ENCODE measurements at places on chromosomes 16 and 17. TPM values are rescaled to one million over a fixed set of nuclear protein-coding genes. Genes with fewer than 3 reads are reported as not detected.

DNA sequence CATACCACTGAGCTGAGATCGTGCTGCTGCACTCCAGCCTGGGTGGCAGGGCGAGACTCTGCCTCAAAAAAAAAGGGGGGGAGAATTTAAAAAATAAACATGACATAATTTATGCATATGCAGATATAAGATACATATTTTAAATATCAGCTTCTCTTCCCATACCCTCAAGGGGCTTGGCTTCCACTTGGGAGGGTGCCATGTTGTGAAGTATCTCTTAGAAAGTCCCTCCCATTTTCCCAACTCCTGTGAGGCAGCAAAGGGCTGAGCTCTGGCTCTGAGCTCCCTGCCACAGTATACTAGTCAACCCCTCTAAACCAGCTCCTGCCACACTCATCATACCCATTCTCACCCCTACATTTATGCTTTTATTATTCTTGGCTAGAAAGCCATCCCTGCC, 39.4 kb downstream of the MYH11 start:
- DNase-seq = no peak

DNA sequence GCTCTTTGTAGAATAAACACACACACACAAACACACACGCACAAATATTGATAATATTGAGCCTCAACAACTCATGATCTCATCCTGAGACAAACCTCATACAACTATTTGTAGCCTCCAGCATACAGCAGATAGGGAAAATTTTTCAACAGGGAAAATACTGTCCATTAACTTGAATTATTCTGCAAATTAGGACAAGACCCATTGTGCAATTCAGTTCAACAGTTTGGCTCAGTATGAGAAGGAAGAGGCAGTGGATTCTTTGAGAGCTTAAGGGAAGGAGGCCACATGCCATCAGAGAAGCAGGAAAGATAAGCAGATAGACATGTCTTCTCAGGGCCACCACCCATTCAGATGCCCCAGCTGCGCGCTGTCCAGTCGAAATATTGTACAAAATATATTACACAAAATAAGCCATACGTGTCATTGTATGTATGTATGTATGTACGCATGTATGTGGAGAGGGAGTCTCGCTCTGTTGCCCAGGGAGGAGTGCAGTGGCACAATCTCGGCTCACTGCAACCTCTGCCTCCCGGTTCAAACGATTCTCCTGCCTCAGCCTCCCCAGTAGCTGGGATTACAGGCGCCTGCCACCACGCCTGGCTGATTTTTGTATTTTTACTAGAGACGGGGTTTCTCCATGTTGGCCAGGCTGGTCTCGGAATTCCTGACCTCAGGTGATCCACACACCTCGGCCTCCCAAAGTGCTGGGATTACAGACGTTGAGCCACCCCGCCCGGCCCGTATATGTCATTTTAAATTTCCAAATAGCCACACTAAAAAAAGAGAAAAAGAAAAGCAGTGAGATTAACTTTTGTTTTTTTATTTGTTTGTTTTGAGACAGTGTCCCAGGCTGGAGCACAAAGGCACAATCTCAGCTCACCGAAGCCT, 1.8 kb downstream of the ZC3H7A start:
- DNase-seq = no peak

DNA sequence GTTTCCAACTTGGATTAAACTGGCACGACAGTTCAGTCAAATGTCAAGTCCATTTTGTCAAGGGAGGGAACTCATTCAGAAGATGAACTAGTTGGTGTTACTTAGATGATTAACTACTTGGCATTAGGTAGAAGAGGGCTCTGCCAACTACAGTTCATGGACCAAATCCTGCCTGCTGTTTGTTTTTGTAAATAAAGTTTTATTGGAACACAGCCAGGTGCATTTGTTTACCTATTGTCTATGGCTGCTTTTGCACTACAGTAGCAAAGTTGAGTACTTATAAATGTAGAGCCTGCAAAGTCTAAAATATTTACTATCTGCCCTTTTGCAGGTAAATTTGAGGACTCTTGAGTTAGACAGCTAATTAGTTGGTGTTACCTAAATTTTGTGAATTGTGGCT, 410.0 kb downstream of the MAF start:
- DNase-seq = no peak

The HAGH gene
- 37.5 TPM for total RNA-seq

- DNase-seq = no peak
These were observed 1.1 kb downstream of the DCUN1D3 start for GRCh38 chr16:20899071-20899470.

The SLC4A1 gene
- total RNA-seq = 0.08 TPM

DNA sequence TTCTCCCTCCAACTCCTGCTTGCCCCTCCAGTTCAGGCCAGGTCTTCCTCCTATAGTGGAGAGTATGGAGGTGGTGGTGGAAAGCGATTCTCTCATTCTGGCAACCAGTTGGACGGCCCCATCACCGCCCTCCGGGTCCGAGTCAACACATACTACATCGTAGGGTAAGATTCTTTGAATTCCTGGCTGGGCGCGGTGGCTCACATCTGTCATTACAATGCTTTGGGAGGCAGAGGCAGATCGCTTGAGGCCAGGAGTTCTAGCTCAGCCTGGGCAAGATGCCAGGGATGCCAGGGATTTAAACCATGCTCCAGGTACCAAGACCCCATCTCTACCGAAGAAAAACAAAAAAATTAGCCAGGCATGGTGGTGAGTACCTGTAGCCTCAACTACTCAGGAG, 1.4 kb downstream of the ZG16 start:
- DNase-seq = no peak

DNA sequence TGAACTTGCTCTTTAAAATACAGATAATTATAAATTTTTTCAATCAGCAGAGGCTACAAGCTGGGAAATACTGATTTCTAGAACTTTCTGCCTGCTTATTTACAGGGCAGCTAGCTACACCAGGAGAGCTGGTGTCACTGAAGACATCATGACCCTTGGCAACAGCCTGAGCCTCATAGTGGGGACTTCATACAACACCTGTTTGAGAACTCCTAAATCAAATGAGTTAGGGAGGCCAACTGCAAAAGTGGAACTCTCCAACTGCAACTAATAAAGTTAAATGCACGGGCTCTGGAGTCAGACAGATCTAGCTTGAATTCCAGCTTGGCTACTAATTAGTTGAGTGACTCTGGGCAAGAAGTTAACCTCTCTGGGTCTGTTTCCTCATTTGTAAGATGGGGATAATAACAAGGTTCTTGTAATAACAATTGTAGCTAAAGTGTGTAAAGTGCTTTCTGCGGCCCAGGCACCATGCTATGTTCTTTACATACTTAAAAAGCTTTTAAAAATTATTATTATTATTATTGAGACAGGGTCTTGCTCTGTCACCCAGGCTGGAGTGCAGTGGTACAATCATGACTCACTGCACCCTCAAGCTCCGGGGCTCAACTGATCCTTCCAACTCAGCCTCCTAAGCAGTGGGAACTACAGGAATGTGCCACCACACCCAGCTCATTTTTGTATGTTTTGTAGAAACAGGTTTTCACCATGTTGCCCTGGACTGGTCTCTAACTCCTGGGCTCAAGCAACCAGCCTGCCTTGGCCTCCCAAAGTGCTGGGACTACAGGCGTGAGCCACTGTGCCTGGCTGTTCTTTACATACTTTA, 33.4 kb downstream of the VAC14 start:
- DNase-seq = no peak

DNA sequence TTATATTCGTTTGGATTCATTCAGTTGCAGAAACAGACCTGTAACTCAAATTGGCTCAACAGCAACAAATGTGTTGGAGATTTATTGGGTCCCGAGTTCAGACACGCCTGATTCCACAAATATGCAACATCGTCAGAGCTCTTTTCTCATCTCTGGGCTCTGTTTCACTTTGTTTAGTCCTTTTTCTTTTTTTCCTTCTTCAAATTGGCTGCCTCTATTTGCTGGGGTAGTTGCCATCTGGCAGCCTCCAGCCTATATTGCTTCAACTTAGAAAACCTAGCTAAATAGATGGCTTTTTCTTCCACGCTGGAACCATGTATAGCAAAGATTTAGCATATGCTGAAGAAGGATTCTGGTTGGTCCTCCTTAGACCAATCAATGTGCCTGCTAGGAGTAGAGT, 398.5 kb downstream of the RBFOX1 start:
- DNase-seq = no peak

GRCh38 chr16:64136743-64137142, 985.1 kb downstream of the CDH11 start:
- DNase-seq = no peak

- no peak for DNase-seq
These were observed 71.5 kb downstream of the TNFRSF13B start for GRCh38 chr17:16900288-16900882.

DNA sequence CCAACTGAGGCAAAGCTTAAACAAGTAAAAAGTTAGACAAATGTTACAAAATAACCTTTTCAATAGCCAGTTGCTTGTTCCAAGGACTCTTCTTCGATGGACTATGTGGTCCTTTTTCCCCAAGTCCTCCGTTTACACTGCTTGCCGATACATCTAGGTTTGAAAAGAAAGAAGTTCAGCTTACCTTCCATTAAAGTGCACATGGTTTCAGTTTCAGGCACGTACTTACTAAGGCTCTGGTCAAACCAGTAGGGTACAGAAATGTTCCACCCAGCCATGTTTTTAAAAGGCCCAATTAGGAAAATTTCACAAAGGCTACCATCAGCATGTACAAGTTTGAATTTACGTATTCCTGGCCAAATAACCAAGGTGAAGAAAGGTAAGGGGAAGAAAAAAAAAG, 2.1 kb downstream of the SRSF2 start:
- no peak for DNase-seq

The G6PC1 gene
- not detected for total RNA-seq

The CD300E gene
- 0.73 TPM for total RNA-seq

The RPS15A gene
- 1,598 TPM for total RNA-seq

The DUSP14 gene
- total RNA-seq = 7.3 TPM

DNA sequence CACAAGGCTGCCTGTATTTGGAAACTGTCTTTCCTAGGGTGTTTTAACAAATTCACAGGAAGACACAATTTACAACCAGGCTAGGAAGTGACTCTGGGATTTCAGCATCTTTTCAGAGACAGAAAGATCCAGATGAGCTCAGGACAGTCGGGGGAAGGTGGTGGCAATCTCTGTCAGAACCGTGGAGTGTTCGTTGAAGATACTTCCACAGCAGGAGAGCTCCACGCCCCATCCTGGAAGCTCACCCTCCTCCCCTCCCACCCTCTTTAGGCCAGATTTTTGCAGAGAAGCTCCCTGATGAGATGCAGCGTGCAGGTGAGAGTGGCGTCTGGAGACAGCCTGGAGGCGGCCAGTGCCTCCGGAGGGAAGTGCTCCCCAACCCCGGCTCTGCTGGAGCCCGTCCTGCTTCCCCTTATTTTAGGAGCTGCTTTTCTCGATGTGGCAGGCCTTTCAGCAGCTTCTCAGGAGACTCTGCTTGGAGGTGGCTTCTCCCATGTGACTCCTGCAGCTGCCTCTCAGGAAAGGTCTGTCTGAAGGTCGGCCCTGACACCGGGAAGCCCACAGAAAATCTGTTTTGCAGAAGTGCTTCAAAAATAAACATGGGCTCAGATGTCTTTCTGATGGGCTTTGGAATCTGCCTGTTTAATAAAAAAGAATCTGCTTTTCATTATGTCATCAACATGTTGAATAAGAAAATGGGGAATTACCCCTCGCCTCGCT, 186.4 kb upstream of the CHMP6 start:
- no peak for DNase-seq

The NPIPA2 gene
- 4.2 TPM for total RNA-seq

DNA sequence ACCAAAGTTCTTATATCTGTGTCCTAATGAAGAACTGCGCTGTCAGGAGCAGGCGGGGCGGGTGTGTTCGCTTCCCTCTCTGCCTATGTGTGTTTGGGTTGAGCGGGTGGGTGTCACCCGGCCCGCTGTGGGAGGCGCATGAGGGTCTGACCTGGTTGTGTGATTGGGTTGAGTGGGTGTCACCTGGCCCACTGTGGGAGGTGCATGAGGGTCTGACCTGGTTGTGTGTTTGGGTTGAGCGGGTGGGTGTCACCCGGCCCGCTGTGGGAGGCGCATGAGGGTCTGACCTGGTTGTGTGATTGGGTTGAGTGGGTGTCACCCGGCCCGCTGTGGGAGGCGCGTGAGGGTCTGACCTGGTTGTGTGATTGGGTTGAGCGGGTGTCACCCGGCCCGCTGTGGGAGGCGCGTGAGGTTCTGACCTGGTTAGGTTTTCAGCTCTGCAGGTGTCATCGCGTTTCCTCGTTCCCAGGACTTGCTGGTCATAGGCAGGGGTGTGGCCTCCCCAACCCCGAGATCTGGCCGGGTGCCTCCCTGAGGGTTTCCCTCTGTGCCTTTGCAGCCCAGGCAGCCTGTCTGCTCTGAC, 69.6 kb upstream of the ZNF750 start:
- peak; percentile 60 for DNase-seq
